Adrenal gland (tissue), 19 donors: ENCODE measurements at places on chromosomes 2 and 18. TPM values are rescaled to one million over a fixed set of nuclear protein-coding genes. Genes with fewer than 3 reads are reported as not detected.

The SULT1C4 gene
- polyA plus RNA-seq, result 1.2 TPM

The ZNF892 gene
- not detected for polyA plus RNA-seq

The NOSTRIN gene
- polyA plus RNA-seq, result 25.9 TPM

The TUBB8B gene
- 0.88 TPM for polyA plus RNA-seq

The IKZF2 gene
- 4.9 TPM for polyA plus RNA-seq
